ENCODE measurements at places on chromosomes 6 and 20. TPM values are rescaled to one million over a fixed set of nuclear protein-coding genes. Genes with fewer than 3 reads are reported as not detected.

The RAET1G gene
- total RNA-seq: not detected

The EBF4 gene
- total RNA-seq: 3.3 TPM

The ZSCAN16 gene
- 5.4 TPM for total RNA-seq

The OPRM1 gene
- not detected for total RNA-seq

The BICRAL gene
- total RNA-seq: 22.3 TPM

The ADGRB3 gene
- total RNA-seq: not detected

The COL9A1 gene
- not detected for total RNA-seq
